Body of pancreas (tissue), 4 donors: ENCODE measurements at places on chromosomes 3 and 15.

- no peak for DNase-seq
- no peaks in the 10 kb centered on the region for H3K27me3 ChIP-seq
- H3K27ac ChIP-seq, result no peak overlapping the region
- H3K4me3 ChIP-seq, result no peak overlapping the region
These were observed 542.3 kb downstream of the EDEM1 start for GRCh38 chr3:5729852-5730251.

DNA sequence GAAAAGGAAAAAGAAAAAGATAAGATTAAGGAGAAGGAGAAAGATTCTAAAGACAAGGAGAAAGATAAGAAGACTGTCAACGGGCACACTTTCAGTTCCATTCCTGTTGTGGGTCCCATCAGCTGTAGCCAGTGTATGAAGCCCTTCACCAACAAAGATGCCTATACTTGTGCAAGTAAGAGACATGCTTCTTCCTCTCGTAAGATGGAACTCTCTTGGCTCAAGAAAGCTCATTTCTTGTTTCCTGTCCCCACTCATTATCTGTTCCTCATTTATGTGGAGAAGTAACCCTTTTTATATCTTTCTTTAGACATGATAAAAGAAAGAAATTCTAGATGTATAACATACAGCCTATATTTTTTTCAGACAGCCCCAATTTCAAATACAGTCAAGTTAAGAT, 101.4 kb downstream of the KLHL25 start:
- peaks cover 15% of the 10 kb centered on the region for H3K36me3 ChIP-seq
- no peaks in the 10 kb centered on the region for H3K27me3 ChIP-seq
- peak overlapping the region; percentile 48 for H3K27ac ChIP-seq
- peaks cover 16% of the 10 kb centered on the region for H3K4me1 ChIP-seq
- DNase-seq, result no peak
- H3K4me3 ChIP-seq, result no peak overlapping the region

- no peak overlapping the region for H3K4me3 ChIP-seq
- H3K4me1 ChIP-seq, result no peaks in the 10 kb centered on the region
- DNase-seq, result no peak
These were observed 23.5 kb upstream of the RAD18 start for GRCh38 chr3:8986741-8987140.

GRCh38 chr15:31216215-31216911, 110.3 kb upstream of the KLF13 start:
- peak; percentile 86 for DNase-seq
- no peak overlapping the region for H3K4me3 ChIP-seq
- no peaks in the 10 kb centered on the region for H3K27me3 ChIP-seq
- peak overlapping the region; percentile 84 for H3K27ac ChIP-seq

DNA sequence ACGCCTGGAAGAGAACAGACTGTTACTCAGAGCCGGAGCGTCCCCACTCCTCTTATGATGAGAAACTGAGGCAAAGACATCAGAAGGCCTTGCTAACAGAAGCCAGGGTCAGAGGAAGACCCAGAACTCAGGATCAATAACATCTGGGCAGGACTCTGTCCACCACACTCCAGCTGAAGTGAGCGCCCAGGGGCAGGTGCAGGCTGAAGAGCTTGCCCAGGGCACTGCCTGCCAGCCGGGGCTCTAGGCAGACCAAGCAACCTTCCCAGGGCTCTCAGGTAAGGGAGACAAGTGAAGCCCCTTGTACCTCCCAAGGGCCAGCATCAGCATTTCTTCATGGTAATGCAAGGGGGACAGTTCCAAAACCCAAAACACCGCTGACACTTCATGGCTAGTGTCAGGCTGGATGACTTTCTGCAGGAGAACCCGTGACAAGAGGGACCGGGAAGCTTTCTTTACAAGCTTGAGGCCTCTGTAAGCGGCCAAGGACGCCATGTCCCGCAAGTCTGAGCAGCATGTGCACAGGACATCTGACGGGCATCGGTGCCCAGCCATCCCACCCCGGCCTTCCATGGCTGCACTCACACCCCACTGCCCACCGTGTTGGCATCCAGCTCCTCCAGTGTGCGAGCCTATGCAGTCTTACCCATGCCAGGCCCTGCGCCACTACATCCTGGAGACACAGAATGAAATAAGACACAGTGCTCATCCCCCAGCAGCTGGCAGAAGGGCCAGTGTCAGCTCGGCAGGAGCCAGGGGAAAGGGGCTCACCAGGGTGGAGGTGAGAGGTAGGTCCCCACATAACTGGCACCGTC, 14.1 kb downstream of the XXYLT1 start:
- H3K36me3 ChIP-seq, result no peaks in the 10 kb centered on the region
- H3K4me1 ChIP-seq, result peaks cover 19% of the 10 kb centered on the region
- H3K4me3 ChIP-seq, result no peak overlapping the region
- no peaks in the 10 kb centered on the region for H3K27me3 ChIP-seq
- H3K27ac ChIP-seq, result no peak overlapping the region

GRCh38 chr3:139226731-139227130, 117.1 kb upstream of the MRPS22 start:
- no peak for DNase-seq
- H3K27ac ChIP-seq, result peak overlapping the region; percentile 48
- peaks cover 30% of the 10 kb centered on the region for H3K4me1 ChIP-seq
- H3K36me3 ChIP-seq, result no peaks in the 10 kb centered on the region
